Activated T-cell treated with anti-CD3 and anti-CD28 coated beads for 48 hours (primary cell): ENCODE measurements at places on chromosomes 1 and 21.

GRCh38 chr1:201670517-201670916 is 131.6 kb downstream of the NAV1 start:
- DNase-seq, result no peak

DNA sequence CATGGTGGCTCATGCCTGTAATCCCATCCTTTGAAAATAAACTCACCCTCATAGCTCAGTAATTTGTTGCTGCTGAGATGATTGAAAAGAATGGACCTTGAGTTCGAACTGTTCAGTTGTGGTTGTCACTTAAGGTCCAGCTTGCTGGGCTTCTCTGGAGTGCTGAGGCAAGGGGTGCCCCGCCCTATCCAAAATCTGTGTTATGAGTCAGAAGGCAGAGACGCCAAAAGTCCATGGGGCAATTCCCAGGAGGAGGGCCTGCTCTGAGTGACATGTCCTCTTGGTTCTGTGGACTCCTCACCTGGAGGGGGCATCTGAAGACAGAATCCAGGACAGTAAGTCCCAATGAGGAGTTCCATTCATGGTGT is 64.8 kb downstream of the MYOM3 start:
- DNase-seq, result no peak

DNA sequence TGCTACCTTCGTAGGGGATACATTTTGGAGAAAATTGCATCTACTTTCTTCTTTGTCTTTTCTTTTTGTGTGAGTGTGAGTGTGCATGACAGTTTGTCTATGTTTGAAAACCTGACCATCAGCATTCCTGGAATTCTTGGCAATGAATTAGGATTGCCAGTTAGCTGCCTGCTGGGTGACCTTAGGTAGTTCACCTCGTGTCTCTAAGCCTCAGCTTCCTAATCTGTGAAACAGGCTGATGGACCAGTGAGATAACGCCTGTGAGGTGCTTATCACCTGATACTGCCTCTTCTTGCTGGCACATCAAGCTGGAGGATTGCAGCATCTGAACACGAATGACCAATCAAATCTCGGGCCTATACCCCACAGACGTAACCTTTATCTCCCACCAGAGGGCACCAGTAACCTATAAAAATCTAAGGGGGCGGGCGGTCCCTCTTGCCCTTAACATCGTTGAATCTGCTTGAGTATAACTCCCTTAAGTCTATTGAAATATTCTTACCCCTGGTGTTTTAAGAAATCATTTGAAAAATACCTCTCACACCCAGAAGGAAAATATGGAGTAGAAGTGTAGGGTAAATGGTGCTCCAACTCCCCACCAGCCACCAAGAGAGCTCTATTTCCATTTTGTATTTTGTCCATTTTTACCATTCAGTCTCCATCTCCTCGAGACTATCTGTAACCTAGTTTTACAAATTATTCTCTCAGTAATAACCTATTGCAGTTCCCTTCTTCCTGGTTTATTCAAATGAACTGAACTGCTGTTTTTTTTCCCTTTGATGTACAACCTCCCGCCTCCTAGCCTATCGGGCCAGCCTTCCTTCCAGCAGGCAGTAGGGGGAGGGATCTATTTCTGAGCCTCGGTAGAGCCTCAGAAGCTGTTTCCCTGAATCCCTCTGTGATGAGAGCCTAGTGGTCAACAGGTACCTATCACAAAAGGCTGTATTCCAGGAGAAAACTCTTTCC is 49.7 kb downstream of the MDM4 start:
- peak; percentile 38 for DNase-seq

DNA sequence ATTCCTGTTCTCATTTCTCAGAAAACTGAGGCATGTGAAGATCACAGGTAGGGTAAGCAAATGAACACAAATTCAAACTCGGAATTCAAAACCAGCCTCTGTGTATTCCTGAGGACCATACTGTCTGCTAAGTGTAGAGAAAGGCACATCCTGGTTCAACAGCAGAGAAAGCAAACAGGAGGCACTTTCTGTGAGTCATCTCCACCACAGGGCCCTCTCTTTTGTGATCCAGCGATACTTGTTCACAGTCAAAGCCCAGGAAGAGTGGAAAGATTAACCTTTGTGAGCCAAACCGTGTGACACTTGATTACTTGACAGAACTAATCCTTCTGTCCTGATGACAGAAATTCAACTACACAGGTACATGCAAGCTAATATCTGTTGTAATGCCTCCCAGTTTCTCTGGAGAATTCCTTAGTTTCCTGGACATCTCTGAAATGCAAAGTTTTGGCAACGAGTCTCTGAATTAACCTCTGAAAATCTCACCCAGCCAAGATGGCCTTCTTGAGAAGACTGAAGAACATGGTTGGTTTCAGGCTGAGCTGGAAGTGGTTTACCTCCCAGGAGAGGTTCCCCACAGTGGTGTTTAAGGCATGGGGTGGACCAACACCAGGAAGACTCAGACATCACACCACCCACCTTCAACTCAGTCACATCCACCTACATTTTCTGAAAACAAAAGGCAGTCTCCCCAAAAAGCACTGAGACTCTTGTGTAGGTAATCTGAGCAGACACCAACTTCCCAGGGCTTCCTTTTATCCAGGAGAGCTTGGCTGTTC is 98.2 kb upstream of the ERG start:
- DNase-seq, result no peak

- no peak for DNase-seq
Observed at GRCh38 chr1:177333936-177334595, 163.3 kb downstream of the BRINP2 start.

DNA sequence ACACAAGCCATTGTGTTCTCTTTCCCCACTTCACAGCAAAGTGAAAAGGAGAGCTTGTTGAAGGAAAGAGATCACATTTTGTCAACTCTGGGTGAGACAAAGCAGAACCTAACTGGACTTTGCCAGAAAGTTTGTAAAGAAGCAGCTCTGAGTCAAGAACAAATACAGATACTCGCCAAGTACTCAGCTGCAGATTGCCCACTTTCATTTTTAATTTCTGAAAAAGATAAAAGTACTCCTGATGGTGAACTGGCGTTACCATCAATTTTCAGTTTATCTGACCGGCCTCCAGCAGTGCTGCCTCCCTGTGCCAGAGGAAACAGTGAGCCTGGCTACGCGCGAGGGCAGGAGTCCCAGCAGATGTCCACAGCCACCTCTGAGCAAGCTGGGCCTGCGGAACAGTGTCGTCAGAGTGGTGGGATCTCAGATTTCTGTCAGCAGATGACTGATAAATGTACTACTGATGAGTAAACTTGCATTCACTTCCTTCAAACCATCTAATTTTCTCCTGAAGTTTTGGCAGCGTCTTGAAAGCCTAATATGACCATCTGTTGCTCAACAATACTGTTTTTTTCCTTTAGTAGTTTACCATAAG is 43.7 kb downstream of the BACH1 start:
- DNase-seq, result peak; percentile 68

DNA sequence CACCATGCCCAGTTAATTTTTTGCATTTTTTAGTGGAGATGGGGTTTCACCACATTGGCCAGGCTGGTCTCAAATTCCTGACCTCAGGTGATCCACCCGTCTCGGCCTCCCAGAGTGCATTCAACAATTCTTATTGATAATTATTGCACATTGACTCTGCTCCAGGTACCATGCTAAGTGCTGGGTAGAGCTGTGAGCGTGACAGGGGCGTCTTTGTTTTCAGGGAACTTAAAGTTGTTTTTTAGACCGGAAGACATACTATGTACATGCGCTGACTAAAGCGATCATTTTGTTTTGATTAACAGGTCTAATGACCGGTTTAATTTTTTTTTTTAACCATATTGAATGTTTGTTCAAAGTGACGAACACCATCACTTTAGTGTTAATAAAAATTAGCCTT is 4.0 kb downstream of the CD247 start:
- DNase-seq, result no peak

GRCh38 chr1:158391099-158391498 is 8.2 kb downstream of the OR10T2 start:
- DNase-seq, result no peak

DNA sequence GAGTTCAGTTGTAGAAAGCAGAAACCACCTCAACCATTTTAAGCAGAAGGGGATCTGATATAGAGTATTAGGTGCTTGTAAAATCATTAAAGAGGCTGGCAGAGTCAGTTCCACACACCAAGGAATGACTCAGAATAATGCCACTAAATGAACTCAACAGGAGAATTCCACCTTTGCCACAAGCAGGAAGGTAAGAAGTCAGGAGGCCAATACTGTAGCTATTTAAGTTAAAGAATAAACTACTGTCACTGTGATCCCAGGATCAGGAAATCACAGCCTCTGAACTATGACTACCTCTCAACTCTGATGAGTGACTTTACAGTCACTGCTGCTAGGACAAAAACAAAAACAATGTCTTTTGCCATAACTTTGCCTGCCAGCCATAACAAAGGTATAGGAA is 52.5 kb upstream of the PRMT6 start:
- DNase-seq, result no peak

- no peak for DNase-seq
Observed at GRCh38 chr21:39066829-39067780, 116.1 kb downstream of the PSMG1 start.

DNA sequence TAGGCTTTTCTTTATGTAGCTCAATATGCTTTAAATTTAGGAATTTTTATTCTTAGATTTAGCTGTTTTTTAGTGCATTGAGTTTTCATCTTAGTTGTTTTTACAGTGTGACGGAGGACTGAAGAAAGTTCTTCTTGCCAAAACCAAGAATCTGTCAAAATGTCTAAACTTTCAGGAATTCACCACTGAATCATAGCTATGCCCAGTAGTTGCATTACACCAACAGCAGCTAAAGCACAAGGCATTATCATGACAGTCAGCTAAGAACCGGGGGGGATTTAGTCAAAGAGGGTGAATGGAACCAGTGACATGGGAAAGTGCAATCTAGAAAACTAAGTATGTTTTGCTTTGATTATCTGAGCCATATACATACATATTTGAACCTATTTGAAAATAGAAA is 6.5 kb upstream of the C1orf146 start:
- no peak for DNase-seq

GRCh38 chr1:179082333-179082998 is 596 bp downstream of the TOR3A start:
- DNase-seq, result peak; percentile 18

- DNase-seq, result no peak
Observed at GRCh38 chr1:28815533-28816185, 3.7 kb downstream of the OPRD1 start.

GRCh38 chr1:24960071-24960801 is 30.2 kb upstream of the RUNX3 start:
- no peak for DNase-seq

- DNase-seq, result peak; percentile 63
Observed at GRCh38 chr1:160083968-160084770, 2.8 kb downstream of the KCNJ9 start.

- DNase-seq, result no peak
Observed at GRCh38 chr21:36703123-36703522, 4.2 kb downstream of the SIM2 start.

- no peak for DNase-seq
Observed at GRCh38 chr1:241442686-241443085, 76.9 kb downstream of the FH start.

DNA sequence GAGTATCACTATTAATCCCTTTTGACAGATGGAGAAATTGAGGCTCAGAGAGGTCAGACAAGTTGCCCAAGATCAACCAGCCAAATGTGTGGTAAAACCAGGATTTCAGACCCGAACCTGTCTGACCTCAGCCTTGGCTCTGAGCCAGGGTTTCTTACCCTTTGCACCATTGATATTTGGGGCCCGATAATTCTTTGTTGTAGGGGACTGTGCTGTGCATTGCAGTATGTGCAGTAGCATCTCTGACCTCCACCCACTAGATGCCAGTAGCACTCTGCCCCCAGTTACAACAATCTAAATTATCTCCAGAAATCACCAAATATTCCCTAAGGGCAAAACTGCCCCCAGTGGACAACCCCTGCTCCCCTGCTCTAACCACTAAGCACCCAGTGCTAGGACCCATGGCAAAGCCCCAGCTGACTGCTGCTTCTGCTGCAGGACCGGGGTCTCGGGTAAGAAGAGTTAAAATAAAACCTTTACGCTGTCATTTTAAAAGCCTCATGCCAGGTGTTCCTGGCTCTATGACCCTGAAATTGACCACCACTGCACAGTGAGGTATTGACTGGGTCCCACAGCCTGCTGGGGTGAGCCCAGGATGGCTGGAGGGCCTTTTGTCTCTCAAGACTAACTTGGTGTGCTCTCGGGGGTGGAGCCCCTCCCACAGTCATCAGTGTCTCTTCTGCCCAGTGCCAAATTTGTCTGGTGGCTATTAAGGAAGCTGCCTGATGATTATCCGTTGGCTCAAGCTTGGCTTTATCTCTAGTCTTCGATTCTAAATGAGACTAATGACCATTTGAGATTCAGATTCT is 5.6 kb upstream of the MAN1C1 start:
- no peak for DNase-seq

DNA sequence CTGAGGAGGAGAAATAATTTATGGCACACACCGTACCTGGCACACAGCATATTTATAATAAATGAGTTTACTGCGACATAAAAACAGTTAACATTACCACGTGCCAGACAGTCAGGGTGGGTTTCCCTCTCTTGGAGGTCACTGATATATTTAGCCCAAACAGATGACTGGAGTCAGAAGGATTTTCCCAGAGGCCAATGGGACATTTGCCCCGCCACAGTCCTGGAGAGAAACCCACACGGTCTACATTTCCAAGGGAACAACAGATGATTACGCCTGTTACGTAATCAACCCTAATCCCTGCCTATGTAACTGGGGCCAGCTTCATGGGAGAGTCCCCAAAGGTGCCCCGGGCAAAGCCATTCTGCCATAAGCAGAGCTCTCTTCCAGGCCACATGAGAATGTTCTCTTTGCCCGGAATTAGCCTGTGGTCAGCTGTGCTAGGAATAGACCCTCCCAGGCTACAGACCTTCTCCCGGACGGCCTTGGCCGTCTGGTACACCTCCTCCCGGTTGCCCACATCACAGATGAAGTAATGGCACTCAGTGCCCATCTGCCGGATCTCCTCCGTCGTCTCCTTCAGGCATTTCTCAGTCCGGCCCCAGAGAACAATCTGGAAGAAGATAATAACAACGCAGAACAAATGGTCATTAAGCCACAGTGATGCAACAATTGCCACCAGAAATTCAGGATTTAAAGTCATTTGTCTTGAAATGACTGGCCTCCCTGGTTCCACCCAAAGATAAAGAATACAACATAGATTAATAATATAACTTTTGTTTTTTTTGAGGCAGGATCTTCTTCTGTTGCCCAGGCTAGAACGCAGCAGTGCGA is 37.7 kb downstream of the DHRS3 start:
- DNase-seq, result no peak
